ENCODE measurements at places on chromosomes 12 and 14.

DNA sequence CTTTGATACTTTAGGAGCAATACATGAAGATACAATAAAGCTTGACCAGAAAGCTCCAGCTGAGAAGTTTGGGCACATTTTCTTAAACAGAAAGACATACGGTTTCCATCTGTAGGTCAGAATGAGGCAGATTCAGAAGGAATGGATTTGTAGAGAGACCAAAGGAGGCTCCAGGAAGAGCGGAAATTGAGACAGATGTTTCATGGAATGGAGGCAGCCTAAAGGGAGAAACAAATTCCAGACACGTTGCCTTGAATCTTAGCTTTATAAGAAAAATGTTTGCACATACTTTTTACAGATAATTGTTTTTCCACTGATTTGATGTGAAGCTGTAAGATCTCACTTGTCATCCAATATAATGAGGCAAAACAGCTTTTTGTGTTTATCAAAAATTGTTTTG lies 24.8 kb downstream of the EPYC start:
- DNase-seq: no peak

DNA sequence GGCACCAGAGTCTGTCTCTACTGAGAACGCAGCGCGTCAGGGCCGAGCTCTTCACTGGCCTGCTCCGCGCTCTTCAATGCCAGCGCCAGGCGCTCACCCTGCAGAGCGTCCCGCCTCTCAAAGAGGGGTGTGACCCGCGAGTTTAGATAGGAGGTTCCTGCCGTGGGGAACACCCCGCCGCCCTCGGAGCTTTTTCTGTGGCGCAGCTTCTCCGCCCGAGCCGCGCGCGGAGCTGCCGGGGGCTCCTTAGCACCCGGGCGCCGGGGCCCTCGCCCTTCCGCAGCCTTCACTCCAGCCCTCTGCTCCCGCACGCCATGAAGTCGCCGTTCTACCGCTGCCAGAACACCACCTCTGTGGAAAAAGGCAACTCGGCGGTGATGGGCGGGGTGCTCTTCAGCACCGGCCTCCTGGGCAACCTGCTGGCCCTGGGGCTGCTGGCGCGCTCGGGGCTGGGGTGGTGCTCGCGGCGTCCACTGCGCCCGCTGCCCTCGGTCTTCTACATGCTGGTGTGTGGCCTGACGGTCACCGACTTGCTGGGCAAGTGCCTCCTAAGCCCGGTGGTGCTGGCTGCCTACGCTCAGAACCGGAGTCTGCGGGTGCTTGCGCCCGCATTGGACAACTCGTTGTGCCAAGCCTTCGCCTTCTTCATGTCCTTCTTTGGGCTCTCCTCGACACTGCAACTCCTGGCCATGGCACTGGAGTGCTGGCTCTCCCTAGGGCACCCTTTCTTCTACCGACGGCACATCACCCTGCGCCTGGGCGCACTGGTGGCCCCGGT lies at the start of gene PTGDR:
PTGDR (plus strand) TSS at position 198 of the 778 bp plus-strand sequence; CDS start at position 315, 117 bp downstream.
- DNase-seq: peak; percentile 60

DNA sequence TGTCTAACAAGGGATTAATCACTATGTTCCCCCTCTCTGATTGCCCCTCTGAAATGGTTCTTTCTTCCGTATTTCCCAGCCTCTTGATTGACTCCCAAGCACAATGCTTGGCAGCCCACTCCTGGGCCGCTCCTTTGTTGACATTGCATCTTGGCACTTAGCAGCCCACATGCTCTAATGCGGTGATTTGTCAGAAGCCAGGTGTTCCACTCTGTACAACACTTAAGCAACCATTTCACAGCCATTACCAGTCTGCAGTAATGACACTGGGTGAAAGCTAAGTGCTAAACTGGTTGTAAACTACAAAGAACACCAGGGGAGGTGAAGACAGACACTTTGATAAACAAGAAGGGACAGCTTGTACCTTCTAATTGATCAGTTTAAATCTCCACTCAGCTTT lies 353.5 kb downstream of the TMEM132D start:
- DNase-seq: no peak

GRCh38 chr14:100717386-100717785 lies 9.3 kb upstream of the DLK1 start:
- no peak for DNase-seq

- no peak for DNase-seq
Observed at GRCh38 chr14:90296641-90297040, 35.1 kb downstream of the NRDE2 start.

DNA sequence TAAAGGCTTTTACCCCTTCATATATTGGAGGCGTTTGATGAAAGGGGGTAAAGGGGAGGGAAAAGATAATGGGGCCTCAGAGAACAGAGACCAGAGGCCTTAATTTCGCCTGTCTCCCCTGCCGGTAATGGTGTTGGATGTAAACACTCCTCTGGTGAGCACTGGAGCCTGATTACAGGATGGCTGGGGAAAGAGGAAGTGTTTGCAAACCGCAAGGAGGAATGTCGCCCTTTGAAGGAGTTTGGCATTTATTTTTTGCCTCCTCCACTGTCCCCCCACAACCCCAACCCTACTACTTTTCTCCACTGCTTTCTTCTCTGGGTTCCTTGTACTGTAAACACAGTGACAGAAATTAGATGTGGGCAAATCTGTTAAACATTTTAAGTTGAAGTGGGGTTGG lies 211.9 kb upstream of the TBX3 start:
- DNase-seq: no peak

GRCh38 chr12:66602483-66603143 lies 76.3 kb downstream of the GRIP1 start:
- no peak for DNase-seq

DNA sequence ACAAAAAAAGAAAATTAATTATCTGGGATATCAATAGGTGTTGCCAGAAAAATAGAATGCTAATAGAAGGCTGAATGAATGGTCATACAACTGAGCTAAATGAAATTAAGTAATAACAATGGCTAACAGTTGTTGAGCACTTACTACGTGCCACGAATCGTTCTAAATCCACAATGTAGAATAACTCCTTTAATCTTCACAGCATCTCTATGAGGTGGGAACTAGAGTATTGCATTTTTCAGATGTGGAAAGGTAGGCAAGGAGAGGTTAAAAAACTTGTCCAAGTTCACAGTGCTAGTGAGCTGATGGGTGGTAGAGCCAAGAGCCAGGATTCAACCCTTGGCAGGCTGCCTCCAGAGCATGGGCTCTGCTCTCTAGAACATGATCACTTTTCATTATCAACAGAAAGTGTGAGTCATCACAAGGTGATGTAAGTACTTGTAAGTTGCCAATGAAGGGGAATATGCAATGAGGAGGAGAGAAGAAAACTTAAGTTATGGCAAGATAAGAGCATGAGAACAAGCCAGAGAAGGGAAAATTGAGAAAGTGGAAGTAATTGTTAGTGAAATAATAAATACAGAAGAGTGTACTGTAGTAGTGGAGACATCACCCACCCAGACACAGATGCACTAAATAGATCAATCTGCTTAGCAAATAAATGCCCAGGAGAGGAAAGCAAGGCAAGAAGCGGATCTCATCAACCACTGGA lies 122.1 kb downstream of the PRKD1 start:
- no peak for DNase-seq

GRCh38 chr14:105201156-105201924 lies 20.2 kb upstream of the NUDT14 start:
- DNase-seq: no peak

- no peak for DNase-seq
Observed at GRCh38 chr14:60175255-60175902, 10.2 kb upstream of the DHRS7 start.

- no peak for DNase-seq
Observed at GRCh38 chr14:76696361-76696760, 64.9 kb upstream of the VASH1 start.

GRCh38 chr12:110015132-110015531 lies 15.9 kb downstream of the ANKRD13A start:
- no peak for DNase-seq

- peak; percentile 58 for DNase-seq
Observed at GRCh38 chr12:113261847-113262470, 40.7 kb downstream of the TPCN1 start.

GRCh38 chr14:100072783-100073346 lies 7.6 kb downstream of the EVL start:
- DNase-seq: peak; percentile 74

DNA sequence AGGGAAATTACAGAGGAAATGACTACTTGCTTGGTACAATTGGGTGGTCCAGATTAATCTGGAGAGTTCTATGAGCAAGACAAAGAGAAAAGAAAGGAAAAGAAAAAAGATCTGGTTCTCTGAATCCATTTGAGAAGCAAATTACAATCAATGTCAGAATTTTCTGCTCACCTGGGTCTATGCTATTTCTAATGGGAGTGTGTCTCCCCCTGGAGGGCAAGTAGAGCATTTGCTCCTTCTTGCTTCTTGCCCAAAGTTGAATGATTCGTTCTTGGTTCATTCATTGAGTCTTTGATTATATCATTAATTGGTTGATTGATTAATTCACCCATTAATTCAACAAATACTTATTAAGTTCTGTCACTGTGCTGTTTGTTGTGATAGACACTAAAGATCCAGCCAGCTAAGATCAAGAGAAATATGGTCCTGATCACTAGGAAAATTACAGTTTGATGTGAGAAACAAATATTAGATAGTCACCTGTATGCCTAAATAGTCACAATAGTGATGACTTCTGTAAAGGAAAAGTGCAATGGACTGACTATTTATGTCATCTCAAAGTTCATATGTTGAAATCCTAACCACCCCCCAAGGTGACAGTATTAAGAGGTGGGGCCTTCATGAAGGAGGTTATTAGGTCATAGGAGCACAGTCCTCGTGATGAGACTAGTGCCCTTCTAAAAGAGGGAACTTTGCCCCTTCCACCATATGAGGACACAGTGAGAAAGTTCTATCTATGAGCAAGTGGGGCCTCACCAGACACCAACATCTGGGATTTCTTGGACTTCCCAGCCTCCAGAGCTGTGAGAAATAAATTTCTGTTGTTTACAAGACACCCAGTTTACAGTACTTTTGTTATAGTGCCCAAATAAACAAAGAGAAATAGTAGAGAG lies 8.0 kb upstream of the ASB8 start:
- peak; percentile 50 for DNase-seq

GRCh38 chr12:128933039-128933438 lies 79.8 kb downstream of the GLT1D1 start:
- DNase-seq: no peak

DNA sequence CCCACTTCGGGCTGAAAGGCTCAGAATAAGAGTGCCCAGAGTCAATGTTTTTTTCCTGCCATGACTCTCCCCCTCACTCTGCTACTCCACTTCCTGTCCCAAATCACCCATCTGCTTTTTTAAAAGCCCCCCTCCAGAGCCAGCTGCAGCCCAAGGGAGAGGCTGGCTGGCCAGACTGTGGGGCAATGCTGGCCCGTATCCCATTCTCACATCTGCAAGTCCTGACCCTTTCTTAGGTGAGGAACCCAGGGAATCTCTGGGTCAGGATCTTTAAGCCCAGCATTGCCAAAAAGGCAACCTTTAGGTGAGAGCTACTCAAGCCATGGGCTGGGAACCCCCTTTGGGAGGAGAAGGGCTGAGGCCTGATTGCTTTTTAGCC lies 1.7 kb upstream of the ITGA5 start:
- no peak for DNase-seq

DNA sequence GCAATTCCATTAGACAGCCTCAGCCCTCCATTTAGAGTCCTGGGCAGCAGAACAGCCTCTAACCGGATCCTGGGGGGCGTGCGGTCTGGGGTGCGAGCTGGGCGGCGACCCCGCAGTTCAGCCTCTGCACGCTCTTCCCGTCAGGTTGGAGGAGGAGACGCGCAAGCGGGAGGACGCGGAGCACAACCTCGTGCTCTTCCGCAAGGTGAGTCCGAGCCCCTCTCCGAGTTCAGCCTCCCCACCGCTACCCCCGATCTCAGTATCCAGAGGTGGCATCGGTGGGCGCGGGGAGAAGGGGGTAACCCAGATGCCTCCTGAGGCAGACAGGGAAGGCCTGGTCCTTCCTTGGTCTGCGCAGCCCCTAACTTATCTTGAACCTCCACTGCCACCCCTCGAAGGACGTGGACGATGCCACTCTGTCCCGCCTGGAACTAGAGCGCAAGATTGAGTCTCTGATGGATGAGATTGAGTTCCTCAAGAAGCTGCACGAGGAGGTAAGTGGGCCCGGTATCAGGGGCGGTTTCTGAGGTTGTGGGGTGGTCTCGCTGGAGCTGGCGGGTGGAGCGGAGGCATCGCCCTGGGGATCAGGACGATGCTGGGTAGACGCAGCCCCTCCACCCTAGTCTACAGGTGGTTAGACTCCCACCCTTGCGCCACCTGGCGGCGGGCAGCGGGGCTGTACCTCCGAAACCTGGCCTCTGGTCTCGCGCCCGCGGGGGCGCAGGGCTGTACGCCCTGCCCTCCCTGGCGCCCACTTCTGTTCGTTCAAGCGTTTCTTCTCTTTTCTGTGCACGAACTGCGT lies 1.3 kb downstream of the PRPH start:
- peak; percentile 78 for DNase-seq

DNA sequence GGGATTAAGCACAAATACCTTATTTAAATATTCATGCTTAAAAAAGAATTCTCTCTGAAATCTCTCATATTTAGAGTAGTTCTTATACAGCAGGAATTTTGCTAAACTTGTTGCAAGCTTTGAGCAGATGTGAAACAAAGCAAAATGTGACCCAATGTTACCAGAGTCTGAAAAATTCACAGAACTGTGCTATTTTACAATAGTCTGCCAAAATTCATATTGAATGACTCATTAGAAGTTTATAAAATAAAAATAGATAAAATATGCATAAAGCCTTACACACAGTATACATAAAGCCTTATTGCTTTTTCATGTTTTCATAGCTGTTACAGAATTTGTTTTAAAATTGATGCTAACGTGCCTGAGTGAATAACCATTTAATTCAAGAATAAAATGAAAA lies 17.8 kb upstream of the RHOJ start:
- no peak for DNase-seq

- no peak for DNase-seq
Observed at GRCh38 chr14:21255385-21256101, 13.7 kb downstream of the HNRNPC start.

DNA sequence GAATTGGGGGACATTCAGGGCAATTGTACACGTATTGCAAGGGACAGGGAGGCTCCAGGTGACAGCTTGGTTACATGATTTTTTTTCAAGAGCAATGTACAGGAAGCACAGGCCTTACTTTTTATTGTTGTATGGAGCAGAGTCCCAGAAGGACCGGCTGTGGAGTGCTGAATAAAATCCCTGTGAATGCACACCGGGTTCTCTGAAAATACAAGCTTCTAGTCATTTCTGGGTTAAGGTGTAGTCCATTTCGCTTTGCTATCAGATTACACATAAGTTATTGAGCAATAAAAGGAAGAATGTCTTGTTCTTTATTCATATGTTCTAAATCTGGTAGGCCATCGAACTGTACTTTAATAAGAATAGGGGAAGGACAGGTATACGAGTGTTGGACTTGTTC lies 52.2 kb downstream of the PDE3A start:
- no peak for DNase-seq
